Lower leg skin (tissue), 4 donors: ENCODE measurements at places on chromosomes 2 and 18. TPM values are rescaled to one million over a fixed set of nuclear protein-coding genes. Genes with fewer than 3 reads are reported as not detected.

GKN1 gene
- total RNA-seq = not detected

GPAT2 gene
- total RNA-seq = 3.6 TPM

MYO7B gene
- total RNA-seq = 13.0 TPM

RGPD3 gene
- total RNA-seq = 0.65 TPM

LYG2 gene
- not detected for total RNA-seq

GAD1 gene
- total RNA-seq = not detected

LGALSL gene
- total RNA-seq = 116 TPM

AQP12A gene
- not detected for total RNA-seq

TRIM43 gene
- not detected for total RNA-seq

DNAH7 gene
- total RNA-seq = 0.26 TPM

PDE11A gene
- total RNA-seq = 0.36 TPM

EVX2 gene
- total RNA-seq = not detected

TEKT4 gene
- total RNA-seq = not detected

KHK gene
- 2.5 TPM for total RNA-seq

DPP10 gene
- total RNA-seq = not detected

PSTPIP2 gene
- 9.3 TPM for total RNA-seq

DNAJC5G gene
- not detected for total RNA-seq

HOXD10 gene
- 0.29 TPM for total RNA-seq

RPRM gene
- 0.84 TPM for total RNA-seq
